KG1 (cell line): ENCODE measurements at places on chromosomes 2 and 18.

- DNase-seq, result no peak
These were observed 31.5 kb downstream of the DYNC1I2 start for GRCh38 chr2:171718720-171719119.

GRCh38 chr18:57343833-57344232 is 8.5 kb upstream of the ST8SIA3 start:
- DNase-seq, result no peak

DNA sequence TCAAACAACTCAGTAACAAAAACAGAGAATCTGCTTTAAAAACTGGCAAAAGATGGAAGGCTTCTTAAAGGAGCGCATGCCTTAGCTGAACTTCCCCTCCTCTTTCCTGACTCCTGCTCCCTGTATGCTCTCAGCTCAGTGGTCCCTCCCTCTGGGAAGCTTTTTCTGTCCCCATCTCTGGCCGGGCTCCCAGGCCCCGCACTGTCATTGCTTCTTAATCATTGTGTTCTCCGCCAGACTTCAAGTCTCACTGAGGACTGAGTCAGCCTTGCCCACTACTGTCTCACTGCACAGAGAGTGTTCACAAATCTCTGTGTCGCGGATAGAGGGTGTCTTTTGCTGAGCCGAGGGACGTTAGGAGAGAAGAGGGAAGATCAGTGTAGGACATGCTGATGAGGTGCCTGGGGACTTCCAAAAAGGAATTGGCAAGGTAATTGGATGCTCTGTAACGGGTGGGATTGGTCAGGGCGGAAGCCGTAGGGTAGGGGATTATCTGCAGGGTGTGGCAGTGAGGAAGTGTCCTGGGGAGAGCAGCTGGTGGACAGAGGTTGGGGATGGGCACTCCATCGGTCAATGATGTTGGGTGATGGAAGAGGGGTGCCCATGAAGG is 16.2 kb downstream of the TOGARAM2 start:
- DNase-seq, result no peak

DNA sequence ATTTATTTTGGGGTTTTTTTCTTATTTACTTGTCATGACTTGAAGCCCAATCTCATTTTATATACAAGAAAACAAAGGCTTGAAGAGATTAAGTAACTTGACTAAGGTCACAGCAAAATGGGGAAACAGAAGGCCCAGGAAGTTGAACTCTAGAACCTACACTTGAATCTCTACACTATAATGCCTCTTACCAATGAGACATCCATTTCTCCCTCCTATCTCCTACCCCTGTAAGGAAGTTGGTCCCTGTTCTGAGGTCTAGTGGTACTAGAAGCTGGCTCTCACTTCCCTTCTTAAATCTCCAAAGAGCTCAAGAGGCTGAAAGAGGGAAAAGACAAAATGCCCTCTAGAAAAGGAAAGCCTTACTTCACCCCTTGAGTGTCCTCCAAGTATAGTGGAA is 25.5 kb upstream of the IHH start:
- no peak for DNase-seq

DNA sequence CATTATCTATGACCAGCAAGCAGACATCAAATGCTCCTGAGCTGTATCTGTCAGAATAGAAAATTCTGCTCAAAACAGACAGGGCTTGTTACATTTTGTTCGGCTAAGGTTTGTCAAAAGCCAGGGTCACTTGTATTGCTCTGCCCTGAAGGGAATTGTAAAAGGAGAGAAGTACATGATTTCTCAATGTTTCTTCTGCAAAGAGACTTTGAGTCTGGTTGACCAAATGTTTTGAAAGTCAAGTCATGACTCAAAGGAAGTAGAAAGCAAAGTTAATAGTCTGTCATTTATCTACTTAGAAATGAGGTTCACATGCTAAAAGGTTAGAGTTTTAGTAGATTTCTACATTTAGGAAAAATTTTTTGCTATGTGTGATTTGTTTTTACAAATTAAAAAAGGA is 1624.1 kb upstream of the ZEB2 start:
- no peak for DNase-seq
